Smooth muscle cell of the pulmonary artery (primary cell): ENCODE measurements at places on chromosomes 2 and 18. TPM values are rescaled to one million over a fixed set of nuclear protein-coding genes. Genes with fewer than 3 reads are reported as not detected.

TWIST2 gene
- 20.7 and 29.0 TPM in 2 replicates for total RNA-seq

CNDP1 gene
- total RNA-seq, result not detected in 2 replicates

PLB1 gene
- 0.46 and 1.3 TPM in 2 replicates for total RNA-seq

SERPINB13 gene
- not detected in 2 replicates for total RNA-seq

RIT2 gene
- not detected in 2 replicates for total RNA-seq
